ENCODE measurements at places on chromosomes 1 and 21.
A peak's percentile ranks its signal among the peaks of the same experiment; 100 is the strongest.

- DNase-seq: peak; percentile 5
Observed at GRCh38 chr1:247111259-247111699, 7.1 kb upstream of the ZNF669 start.

DNA sequence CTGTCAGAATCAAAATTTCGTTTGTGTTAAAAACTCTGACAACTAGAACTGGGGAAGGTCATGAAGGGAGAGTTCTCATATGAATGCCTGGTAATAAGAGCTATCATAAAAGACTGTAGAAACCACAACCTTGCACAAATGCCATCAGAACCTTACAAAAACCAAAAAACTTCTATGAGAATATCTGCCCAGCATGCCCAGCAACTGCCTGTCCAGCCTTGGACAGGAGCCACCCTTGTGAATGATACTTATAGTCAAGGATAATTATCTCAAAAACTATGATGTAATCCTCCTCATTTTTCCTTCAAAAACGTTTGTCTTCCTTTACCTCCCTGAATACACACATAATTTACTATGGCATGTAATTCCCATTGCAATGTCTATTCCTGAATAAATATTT is 53.4 kb upstream of the C1orf185 start:
- DNase-seq: no peak

- DNase-seq: no peak
Observed at GRCh38 chr1:155049651-155050559, 1.2 kb upstream of the ADAM15 start.

DNA sequence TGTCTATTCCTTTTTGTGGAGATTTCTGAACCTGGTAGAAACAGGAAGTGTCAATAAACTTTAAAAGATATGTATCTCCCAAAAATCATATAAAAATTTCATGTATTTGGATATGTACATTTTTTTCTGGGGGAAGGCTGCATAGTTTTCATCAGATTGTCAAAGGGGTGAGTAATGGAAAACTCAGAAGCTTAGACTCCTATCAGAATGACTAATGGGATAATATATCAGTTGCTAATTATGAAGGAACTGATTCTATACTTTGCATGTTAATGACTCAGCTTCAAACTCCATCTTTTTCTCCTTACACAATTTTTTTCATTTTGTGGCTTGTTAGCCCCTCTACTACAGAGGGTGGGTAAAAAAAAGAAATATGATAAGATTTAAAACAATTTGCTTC is 55.9 kb downstream of the GON4L start:
- peak; percentile 12 for DNase-seq

GRCh38 chr1:29800120-29800519 is 563.8 kb downstream of the PTPRU start:
- no peak for DNase-seq

GRCh38 chr1:35561972-35562680 is 4.5 kb downstream of the NCDN start:
- no peak for DNase-seq

DNA sequence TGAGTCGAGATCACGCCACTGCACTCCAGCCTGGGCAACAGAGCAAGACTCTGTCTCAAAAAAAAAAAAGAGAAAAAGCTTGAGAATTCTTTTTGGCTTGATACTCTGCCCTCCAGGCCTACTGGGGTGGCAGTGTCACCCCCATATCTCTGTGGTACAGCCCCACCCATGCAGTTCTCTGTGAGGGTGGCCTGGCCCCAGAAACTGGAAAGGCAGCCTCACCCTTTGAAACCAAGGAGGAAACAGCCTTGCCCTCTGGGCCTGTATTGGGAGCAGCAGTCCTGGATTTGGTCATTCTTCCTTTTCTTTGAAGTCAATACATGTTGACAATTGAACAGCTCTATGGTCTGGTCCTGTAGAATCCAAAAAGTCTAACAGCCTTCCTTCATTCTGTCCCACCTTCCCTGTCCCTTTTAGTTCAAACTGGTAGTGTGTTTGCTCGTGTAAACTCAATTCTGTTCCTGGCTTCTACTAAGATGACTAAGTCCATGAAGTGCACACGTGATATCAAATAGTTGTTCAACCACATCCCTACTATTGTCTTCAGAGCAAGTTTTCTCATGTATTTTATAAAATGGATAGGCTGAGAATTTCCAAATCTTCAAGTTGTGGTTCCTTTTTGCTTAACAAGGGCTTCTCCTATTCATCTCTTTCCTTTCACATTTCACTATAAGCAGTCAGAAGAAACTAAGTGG is 13.2 kb downstream of the ST7L start:
- no peak for DNase-seq

DNA sequence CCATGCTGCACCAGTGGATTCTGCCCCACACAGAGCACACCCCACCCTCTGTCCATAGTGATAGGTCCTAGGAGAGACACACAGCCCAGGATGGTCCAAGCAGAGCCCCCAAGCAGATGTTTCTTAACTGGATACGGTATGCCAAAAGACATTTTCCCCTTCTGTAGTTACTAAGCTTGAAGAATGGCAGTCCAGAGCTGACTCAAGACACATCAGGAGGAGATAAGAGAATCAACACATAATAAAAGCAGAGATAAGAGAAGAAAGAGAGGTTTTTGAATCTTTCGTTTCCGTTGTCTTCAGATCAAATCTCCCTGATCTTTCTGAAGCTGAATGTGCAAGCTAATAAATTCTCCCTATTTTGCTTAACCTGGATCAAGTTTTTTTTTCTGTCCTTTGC is 21.8 kb upstream of the CASQ2 start:
- DNase-seq: no peak

DNA sequence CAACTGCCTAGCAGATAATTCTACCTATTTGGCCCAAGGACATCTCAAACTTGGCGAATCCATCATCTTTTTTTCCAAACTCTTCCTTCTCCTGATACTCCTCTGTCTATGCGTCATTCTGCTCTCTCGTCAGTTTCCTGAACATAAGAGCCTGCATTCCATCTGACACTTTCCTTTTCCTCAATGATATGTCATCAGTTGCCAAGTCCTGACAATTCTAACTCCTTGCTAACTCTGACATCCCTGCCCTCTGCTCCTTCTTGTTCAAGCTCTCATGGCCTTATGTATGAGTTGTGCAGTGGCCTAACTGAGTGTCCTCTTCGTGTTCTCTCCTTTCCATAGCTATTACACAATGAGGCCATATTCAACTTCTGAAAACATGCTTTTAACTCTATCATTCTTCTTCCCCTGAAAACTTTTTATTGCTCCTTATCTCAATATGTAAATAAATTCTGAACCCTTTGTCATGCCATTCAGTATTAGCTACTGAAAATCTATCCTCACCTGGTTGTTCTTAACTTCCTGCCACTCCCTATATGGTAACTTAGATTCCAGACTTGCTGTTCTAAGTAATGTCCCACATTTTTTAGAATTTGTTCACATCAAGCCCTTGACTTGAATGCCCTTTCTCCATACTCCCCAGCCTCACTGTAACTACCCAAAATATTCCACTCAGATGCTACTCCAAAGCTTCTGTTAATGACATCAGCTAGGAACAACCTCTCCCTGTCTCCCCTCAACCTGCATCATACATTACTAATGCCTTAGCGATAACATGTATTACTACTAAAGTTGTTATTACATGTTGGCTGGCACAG is 11.5 kb downstream of the PALMD start:
- DNase-seq: no peak

All from suppressor macrophage treated with lipopolysaccharide for 4 hours (primary cell).